ENCODE measurements at places on chromosomes 5 and 9. TPM values are rescaled to one million over a fixed set of nuclear protein-coding genes. Genes with fewer than 3 reads are reported as not detected.

- no peak for DNase-seq
Measured at GRCh38 chr9:38015906-38016305, 53.1 kb downstream of the SHB start.

TOR4A gene
- 6.2 TPM for total RNA-seq

DNA sequence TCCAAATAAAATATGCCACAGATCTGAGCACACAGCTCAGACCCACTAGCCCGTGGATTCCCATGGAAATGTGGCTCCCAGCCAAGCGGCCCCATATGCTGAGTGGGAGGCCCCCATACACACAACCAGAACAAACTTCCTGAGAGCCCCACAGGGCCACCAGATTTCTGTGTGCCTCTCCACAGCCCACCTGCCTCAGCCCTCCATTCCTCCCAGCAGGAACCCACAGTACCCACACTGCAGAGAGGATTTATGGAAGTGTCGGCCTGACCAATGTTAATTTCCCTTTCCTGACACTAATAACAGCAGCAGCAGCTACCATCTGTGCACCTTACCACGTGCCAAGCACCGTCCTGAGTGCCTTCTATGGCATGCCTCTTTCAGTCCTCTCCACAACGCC, 99.3 kb upstream of the SPOCK1 start:
- DNase-seq: no peak

GRCh38 chr5:109170629-109171350, 239.0 kb downstream of the PJA2 start:
- DNase-seq: no peak

DNA sequence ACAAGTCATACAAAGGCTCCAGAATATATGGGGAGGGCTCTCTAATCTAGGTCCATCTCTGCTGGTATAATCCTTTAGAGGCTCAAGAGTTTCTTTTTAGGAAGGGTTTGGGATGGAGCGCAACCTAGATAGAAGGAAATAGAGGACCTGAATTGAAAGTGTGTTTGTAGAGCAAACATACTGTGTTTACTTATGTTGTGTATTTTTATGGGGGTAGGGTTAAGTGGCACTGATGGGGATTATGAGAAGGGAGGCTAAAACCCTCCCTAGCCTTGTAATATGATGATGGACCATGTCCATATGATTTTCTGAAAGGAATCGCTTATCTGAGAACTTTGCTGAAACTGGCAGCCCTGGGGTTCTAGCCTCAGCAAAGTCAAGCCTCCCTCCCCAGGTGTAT, 4.4 kb upstream of the ELL2 start:
- DNase-seq: no peak

GRCh38 chr5:123559434-123559775, 47.4 kb downstream of the CSNK1G3 start:
- no peak for DNase-seq

DNA sequence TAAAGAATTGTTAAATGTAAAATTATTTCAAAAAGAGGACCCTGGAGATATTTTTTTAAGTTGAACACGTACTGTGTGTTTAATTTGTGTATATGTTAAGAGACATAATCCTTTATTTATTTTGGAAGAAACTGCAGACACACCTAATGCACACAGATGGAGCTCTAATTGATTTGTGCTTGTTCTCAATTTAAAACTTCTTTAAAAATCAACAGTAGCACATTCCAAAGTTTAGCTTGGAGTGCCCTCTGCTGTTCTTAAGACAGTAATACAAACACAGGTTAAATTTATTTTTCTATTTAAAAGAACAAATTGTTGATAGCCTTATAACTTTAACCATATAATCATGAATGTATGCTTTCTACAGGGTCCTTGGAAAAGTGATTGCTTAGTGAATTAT, 277.6 kb upstream of the ADAMTS16 start:
- no peak for DNase-seq

KCNN2 gene
- 16.8 TPM for total RNA-seq

DNA sequence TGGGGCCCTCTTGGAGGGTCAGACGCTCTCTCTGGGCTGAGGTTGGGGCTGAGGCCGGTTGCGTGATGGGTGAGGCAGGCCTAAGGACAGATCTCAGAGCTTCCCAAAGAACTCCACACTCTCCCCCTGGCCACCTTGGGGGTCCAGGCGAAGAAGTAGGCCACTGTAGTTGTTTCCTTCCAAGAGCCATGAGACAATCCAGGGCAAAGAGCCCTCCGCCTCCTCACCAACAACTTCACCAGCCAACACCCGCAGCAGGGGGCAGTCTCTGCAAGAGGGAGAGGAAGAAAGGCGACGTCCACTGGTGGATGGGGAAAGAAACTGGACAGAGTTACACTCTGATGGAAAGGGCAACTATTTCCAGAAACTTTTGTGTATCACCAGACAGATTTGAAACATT, 10.7 kb downstream of the SLC35A4 start:
- peak; percentile 57 for DNase-seq

GRCh38 chr5:72599065-72599433, 91.8 kb upstream of the ZNF366 start:
- DNase-seq: no peak

DNA sequence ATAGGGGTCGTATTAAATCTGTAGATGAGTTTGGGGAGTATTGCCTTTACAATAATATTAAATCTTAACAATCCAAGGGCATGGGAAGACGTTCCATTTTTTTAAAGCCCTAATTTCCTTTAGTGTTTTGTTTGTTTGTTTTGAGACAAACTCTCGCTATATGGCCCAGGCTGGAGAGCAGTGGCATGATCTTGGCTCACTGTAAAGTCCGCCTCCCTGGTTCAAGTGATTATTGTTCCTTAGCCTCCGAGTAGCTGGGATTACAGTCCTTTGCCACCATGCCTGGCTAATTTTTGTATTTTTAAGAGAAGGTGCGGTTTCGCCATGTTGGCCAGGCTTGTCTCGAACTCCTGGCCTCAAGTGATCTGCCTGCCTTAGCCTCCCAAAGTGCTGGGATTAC, 19.9 kb downstream of the NIPBL start:
- DNase-seq: no peak

PCDHGA7 gene
- total RNA-seq: 3.2 TPM

GRM6 gene
- not detected for total RNA-seq

GRCh38 chr9:106799152-106799551, 63.8 kb upstream of the ZNF462 start:
- no peak for DNase-seq

- no peak for DNase-seq
Measured at GRCh38 chr5:10539687-10539998, 24.2 kb upstream of the ANKRD33B start.

PCDHB8 gene
- total RNA-seq: 6.1 TPM

GRCh38 chr5:124524552-124525232, 221.7 kb downstream of the ZNF608 start:
- no peak for DNase-seq

NUTM2G gene
- total RNA-seq: not detected

AGXT2 gene
- not detected for total RNA-seq

DNA sequence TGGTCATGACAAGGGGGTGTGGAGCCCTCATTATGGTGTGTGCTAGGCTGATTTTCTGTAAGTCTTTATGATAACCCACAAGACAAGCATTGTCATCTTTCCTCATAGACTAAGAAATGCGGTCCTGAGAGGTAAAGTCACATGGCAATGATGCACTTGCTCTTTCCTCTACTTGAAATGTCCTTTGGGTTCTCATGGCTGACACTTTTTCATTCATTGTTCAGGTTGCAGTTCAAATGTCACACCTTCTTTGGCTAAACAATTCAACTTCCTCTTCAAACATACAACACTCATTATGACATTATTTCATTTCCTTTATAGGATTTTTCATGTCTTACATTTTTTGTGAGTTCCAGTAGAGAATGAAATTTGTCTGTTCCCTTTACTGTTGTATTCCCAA, 323.6 kb upstream of the PRR16 start:
- DNase-seq: no peak

GRCh38 chr5:133106761-133107572, 55.2 kb downstream of the HSPA4 start:
- DNase-seq: no peak

- no peak for DNase-seq
Measured at GRCh38 chr5:156037151-156037909, 289.6 kb upstream of the SGCD start.

DNA sequence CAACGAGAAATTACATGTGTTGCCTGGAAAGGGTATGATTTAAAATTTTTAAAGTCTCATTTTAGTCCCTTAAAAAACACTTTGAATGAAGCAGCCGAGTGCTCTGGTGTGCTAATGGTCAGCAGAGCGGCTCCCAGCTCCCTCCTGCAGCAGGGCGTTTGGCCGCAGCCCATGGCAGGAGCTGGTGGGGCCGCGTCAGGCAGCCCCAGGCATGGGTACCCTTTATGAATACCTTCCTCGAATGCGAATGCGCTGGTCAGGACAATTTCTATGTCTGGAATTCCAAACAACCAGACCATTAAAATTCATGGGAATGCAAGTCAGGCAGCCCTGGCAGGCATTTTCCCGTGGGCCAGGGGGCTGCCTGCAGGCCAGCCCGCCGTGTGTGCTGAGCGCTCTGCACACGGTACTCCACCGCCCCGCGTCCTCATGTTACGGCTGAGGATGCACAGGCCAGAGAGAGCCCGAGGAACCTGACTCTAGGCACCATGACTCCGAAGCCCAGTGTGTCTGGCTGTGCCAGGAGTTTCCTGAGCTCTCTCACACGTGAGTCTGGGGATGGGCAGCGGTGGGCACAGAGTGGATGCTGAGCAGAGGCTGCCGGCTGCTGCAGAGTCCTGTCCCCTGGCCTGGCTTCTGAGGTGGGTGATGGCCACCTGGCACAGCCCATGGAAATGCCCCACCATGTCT, 123.7 kb downstream of the WNK2 start:
- DNase-seq: no peak

PCDHB16 gene
- total RNA-seq: 3.1 TPM

DNA sequence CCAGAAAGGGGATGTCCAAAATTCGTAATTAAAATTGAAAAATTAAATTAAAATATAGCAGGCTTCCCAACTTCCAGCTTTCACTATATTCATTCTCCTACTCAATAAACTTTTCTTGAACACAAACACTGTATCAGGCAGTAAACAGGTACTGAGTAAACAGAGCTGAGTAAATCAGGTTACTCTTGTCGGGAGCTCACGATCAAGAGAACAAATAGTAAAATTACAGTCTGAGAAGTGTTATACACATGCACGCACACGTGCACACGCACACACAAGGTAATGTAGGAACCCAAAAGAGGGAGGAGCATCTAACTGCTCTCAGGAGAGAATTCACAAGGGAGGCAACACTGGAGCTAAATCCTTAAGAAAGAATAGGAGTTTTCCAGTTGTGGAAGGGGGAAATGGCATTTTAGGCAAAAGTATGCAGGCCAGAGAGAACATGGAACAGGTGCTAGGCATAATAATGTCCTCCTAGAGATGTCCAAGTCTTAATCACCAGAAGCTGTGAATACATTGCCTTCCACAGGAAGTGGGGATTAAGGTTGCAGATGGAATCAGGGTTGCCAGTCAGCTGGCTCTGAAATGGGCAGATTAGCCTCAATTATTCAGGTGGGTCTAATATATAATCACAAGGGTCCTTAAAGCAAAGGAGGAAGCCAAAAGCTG, 598.8 kb upstream of the BRINP1 start:
- DNase-seq: no peak

GRCh38 chr5:112923148-112923917, 1.3 kb upstream of the REEP5 start:
- DNase-seq: no peak

- DNase-seq: no peak
Measured at GRCh38 chr5:77620405-77620804, 18.1 kb downstream of the OTP start.

GRCh38 chr9:18849890-18850677, 182.9 kb downstream of the SAXO1 start:
- no peak for DNase-seq

DNA sequence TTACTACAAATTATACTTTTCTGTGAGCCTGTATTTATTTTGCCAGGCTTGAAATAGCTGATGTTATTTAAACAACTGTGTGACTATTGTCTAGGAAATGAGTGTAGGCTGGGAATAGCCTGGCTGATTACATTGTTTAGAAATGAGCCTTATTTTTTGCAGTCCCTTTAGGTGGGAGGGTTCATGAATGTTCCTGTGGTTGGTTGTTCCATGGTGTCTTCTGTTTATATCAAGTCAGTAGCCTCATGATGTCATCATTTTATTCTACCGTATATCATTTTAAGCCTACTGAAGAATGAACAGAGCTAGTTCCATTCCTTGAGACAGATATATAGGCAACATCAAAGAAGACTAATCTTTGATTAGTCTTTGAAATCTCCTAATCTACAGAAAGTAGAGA, 53.1 kb downstream of the MAP1B start:
- DNase-seq: no peak

MEIKIN gene
- not detected for total RNA-seq

EFNA5 gene
- total RNA-seq: 23.9 TPM

DNA sequence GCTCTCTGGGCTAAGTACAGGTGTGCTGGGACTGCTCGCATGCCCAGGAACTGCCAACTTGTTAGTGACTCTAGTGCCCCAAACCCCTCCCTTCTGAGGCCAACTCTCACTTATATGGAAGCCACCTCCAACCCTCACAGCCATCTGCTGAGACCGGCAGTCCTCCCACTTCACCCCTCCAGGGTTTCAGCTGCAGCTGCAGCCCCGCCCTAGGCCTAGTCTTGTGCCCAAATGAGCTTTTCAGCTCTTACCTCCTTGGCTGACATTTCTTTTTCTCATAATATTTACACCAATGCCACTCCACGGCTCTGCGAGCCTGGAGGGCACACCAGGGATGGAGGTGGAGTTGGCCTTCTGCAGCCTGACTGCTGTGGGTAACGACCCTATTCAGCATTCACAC, 166.6 kb downstream of the ROR2 start:
- DNase-seq: no peak

PRDM9 gene
- not detected for total RNA-seq

DNA sequence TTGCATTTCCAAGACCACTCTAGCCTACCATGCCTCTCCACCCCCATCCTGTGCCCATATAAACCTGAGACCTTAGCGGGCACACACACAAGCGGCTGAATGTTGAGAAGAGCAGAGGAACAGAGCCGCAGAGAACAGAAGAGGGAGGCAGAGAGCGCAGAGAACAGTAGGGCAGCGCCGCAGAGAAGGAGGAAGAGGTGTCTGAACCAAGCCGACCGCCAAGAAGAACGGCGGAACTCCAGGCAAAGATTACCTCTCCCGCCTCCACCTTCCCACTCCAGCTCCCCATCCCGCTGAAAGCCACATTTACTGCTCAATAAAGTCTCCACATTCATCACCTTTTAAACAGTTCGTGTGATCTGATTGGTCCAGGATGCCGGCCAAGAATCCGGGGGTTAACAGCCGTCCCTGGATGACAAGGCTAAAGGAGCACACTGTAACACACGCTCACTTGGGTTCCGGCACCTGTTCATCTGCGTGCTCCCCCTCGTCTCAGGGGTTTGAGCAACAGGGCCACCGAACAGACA, 33.2 kb downstream of the GRIN3A start:
- DNase-seq: peak; percentile 30

- no peak for DNase-seq
Measured at GRCh38 chr5:6360323-6361072, 17.8 kb downstream of the MED10 start.

ABO gene
- 1.7 TPM for total RNA-seq

SUSD3 gene
- total RNA-seq: 2.4 TPM

All from left cardiac atrium (tissue), 4 donors.